ENCODE measurements at places on chromosomes 3 and 15.

- DNase-seq = no peak
Observed at GRCh38 chr3:38477057-38477820, 18.9 kb upstream of the EXOG start.

- DNase-seq = no peak
Observed at GRCh38 chr15:62913246-62913645, 129.3 kb upstream of the TPM1 start.

- no peak for DNase-seq
Observed at GRCh38 chr15:93043621-93044300, 45.2 kb downstream of the RGMA start.

GRCh38 chr3:75631541-75631940 is 32.6 kb upstream of the FRG2C start:
- DNase-seq = no peak

- no peak for DNase-seq
Observed at GRCh38 chr3:136476280-136476679, 226.1 kb downstream of the PCCB start.

- no peak for DNase-seq
Observed at GRCh38 chr3:160473221-160473620, 23.6 kb upstream of the TRIM59 start.

DNA sequence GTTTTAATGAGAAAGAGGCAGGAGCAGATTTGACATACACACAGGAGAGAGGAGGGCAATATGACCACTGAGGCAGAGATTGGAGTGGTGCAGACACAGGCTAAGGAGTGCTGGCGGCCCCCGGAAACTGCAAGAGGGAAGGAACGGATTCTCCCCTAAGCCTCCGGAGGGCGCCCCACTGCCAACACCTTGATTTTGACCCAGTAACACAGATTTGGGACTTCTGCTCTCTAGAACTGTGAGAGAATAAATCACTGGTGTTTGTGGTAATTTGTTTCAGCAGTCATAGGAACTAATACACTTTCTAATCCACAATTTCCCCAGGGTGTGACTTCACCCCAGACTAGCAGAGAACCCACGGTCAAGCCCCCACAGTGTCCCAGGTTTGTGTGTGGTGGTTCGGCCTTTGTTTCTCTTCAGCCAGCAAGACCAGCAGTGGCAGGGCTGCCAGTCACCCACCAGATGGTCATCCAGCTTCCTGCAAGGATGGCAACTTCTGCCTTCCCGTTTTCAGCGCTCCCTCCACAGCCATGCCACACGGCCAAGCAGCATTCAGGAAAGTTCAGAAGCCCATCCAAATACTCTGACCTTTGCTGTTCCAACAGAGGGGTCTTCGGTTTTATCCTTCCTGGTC is 23.6 kb upstream of the TSPAN3 start:
- DNase-seq = no peak

DNA sequence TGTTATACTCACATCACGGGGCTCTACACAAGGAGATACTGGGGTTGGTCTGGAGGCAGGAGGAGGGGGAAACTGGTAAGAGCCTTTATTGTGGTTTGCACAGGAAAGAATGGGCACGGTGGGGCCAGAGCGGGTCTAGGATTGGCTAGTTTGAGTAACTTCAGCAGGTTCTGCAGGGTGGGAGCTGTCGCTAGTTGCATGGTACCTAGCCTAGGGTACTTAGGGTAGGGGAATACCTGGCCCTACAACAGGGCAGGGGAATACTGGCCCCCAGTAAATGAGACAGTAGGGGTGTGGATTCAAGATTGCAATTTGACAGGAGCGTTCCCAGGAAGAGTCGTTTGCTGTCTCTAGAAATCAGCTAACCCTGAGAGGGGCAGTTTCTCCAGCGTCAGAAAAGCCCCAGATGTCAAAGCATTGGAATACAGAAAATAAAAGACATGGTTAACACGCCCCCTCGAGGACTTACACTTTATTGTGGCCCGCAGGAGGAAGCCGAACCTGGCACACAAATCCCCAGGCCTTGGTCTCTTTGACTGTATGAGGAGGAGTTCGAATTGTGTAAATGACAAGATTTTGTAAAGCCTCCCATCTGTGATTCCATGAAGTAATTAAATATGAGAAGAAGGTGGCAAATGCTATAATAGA is 32.0 kb downstream of the ST8SIA2 start:
- DNase-seq = no peak

- DNase-seq = no peak
Observed at GRCh38 chr15:99421172-99421656, 144.6 kb upstream of the MEF2A start.

DNA sequence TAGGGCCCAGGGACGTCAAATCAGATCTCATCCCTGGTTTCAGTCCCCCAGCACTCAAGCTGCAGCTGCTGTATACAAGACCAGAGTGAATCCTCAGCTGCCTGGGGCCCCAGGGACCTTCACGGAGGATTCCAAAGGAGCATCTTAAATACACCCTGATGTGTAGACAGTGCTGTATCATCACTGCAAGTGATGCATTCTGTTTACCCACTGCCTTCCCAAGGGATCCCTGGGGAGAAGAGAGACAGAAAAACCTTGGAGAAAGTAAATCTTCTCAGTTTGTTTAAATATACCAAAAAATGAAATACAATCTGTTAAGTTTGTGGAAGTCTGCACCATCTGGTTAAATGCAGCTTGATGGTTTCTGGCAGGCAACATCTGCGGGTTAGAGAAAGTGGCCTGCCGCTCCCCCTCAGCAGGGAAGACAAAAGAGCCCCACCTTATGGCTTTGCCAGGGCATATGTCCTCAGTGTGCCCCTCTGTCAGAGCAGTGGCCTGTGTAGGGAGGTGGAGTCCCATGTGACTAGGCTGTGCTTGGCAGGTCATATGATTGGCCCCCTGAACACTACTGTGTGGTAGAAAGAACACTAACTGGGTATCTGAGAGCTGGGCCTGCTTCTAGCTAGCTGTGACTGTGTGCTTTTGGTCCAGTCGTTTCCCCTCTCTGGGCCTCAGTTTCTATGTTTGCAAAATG is 222.2 kb upstream of the TRIM42 start:
- no peak for DNase-seq

- no peak for DNase-seq
Observed at GRCh38 chr3:130640027-130640426, 106.6 kb downstream of the PIK3R4 start.

DNA sequence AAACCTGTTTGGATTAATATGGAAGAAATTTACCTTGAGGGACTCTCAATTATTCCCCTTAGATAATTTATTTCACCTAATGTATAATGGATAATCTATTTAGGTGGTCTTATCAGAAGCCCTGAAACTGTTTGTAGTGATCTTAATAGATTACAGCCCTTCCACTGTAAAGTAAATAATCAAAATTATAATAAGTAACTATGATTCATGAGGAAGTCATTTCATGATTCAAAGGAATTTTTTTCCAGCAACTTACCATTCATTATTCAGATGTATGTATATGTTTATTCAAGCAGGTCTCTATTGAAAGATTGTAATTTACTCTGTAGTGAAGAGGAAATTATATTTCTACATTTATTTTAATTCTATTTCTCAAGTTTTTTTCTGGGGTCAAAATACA is 250.6 kb upstream of the ROBO1 start:
- no peak for DNase-seq

DNA sequence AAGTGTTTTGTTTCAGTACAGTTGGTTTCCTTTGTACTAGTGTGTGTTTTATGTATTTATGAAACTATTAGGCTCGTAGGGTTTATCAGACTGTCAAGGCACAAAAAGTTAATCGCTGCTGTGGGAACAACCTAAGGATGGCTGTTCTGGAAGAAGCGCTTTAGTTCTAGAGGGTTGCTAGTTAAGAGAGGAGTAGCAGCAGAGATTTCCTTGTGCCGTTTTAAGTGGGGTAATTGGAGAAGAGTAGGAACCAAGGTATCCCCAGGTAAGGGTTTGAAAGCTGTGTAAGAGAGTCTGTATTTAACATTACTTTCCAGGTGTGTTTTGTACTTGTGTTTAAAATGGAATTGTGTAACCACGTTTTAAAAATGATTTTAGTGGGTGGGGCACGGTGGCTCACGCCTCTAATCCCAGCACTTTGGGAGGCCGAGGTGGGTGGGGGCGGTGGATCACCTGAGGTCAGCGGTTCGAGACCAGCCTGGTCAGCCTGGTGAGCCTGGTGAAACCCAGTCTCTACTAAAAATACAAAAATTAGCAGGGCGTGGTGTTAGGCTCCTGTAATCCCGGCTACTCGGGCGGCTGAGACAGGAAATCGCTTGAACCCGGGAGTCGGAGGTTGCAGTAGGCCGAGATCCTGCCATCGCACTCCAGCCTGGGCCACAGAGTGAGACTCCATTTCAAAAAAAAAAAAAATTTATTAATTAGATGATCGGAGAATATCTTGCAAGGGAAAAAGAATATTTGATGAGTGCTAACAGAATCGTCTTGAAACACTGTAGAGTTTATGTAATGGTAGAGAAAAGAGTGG is 2.6 kb downstream of the MORF4L1 start:
- DNase-seq = no peak

GRCh38 chr3:193207290-193208273 is 33.4 kb upstream of the PLAAT1 start:
- DNase-seq = peak; percentile 18

Measured in large intestine (tissue), 12 donors.